CD8-positive, alpha-beta T cell (primary cell): ENCODE measurements at places on chromosomes 2 and 18.

- no peak for DNase-seq
These were observed 208.2 kb upstream of the CHAC2 start for GRCh38 chr2:53559302-53559966.

DNA sequence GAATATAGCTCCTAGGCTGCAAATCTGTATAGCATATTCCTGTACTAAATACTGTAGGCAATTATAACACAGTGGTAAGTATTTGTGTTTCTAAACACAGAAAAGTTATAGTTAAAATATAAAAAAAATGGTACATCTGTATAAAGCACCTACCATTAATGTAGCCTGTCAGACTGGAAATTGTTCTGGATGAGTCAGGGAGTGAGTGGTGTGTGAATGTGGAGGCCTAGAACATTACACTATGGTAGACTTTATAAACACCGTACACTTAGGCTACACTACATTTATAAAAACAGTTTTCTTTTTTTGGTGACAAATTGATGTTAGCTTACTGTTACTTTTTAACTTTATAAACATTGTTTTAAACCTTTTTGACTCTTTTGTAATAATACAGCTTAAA lies 226.3 kb downstream of the CCDC85A start:
- no peak for DNase-seq

- no peak for DNase-seq
These were observed 23.0 kb downstream of the FAM110C start for GRCh38 chr2:23283-23682.

GRCh38 chr2:236612737-236613136 lies 43.1 kb downstream of the ACKR3 start:
- no peak for DNase-seq

DNA sequence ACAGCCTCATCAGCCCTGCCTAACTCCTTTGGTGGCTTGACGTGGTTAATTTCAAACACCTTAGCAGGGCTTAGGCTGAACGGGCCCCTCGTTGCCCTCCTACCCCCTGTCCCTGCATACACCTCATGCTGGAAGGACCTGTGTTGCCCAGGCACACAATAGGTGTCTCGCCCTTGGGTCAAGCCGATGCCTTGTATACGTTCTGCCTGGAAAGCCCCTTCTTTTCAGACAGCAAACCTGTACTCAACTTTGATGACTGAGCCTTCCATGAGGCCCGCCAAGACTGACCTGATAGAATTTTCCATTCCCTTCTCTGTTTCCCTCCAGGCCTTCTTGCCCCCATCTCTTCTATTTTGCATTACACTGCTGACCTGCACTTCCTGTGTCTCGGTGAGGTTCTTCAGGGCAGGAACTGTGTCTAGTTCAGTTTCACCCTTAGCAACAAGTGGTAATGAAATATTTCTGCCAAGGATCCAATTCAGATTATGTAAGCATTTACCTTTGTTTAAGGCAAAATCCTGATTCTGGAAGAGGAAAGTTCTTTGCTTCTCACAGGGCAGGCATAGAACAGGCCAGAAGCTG lies 7.9 kb downstream of the GREB1 start:
- no peak for DNase-seq

DNA sequence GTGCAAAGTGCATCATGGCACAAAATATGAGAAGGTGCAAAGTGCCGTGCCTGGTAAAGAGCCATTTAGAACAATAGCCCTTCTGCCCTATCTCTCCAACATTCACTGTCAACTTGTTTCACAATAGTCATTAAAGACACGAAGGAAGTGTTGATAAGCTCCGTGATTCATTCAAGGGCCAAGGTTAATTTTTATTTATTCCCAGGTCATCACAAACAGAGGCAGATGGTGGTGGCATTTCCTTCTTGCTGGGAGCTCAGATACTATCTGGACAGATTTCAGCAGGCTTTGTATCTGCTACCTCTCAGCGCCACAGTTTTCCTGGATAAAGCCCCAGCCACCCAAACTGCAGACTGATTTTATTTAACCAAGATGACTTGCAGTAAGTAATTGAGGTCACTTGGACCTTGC lies 309.3 kb downstream of the ZNF521 start:
- no peak for DNase-seq

- no peak for DNase-seq
These were observed 90.2 kb downstream of the DGKD start for GRCh38 chr2:233444501-233444900.

DNA sequence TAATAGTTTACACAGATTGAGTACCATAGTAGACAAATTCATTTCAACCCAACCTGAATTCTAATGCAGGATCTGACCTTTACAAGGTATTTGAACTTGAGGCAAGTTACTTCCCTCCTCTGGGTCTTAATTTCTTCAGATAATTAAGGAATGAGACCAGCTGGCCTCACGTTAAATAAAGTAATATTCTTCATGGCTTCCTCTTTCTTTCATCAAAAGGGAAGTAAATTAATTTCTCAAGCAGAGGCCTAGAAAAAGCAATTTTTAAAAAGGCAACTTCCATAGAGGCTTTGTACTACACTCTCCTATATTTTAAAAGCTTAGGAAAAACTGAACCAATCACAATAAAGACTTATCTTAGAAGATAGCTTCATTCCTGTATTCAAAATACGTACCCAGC lies 109.2 kb downstream of the EXOC6B start:
- DNase-seq: no peak

DNA sequence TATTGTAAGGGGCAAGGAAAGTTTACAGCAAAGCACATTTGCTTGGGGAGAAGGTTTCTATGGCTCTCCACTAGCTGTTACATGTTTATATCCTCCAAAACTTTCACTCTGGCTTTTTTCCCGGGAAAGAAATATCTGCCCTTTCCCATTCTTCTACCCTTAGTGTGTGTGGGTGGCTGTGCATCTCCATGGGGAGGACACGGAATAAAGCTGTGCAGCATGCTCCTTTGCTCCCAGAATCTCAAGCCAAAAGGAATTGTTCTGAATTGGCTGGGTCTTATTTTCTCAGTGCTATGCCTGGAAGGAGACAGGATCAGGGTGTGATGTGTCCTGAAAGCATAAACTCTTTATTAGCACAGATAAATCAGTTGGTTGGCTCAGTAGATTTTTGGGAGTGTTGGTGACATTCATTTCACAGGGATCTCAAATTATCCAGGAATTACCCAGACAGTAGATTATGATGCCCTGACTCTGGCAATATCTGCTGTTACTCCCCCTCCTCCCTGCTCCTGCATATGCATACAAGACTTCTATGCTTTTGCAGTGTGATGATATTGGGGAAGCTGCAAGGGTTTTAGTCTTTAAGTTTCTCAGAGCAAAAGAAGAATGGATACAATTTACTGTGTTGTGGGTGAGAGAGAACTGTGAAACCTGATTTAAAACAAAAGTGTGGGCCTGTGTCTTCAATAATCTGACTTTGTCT lies 63.1 kb downstream of the PARD3B start:
- DNase-seq: no peak

DNA sequence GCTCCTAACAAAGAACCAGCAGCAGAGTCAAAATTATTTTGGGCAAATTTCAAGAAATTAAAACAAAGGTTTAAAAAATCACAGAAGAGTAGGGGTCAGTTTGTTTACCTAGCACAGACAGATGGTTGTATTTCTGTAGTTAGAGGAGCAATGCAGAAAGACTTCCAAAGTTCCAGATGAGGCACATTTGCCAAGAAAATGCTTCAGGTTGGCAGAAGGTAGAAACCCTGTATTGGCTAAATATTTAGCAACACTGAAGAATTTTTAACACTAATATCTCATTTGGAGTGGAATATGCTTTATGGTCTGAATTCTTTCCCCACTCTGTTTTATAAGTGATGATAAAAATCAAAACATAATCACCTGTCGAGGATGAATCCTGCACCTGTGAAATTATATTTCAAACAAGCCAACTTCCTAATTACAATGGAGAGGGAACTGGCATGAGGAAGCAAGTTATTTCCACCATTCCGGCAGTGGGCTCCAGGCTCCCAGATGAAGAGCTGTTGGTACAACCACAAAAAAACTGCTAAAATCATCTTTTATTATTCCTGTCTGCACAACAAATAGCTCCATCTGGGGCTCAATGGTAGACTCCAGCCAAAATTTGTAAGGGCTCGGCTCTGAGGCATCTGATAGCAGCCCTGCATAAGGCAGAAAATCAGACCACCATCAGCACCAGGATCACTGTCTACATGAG lies 286.5 kb upstream of the REV1 start:
- no peak for DNase-seq

DNA sequence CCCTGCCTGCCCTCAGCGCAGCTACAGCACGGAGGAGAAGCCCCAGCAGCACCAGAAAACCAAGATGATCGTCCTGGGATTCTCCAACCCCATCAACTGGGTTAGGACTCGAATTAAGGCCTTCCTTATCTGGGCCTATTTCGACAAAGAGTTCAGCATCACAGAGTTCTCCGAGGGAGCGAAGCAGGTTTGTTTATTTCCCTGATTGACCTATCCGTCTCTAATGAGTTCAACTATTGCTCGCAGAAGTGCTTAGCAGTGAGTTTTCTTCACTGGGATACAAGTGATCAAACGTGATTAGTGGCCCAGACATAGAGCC lies 639 bp downstream of the MAIP1 start:
- no peak for DNase-seq

DNA sequence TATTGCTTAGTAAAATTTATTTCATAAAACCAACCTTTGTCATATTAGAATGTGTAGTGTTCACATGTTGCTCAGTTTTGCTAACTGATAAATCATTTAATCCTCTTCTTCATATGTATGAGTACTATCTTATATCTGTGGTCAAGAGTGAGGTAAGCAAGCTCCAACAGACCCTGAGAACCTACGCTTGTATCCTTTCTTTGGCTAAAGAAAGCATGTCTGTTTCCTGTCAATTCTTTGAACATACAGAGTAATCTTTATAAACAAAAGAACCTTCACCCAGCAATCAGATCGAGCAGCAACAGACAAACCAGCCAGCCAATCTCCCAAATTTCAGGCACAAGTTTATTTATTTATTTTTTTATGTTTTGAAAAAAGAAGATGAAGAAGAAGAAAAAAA lies 6.4 kb downstream of the ADCYAP1 start:
- no peak for DNase-seq

GRCh38 chr2:37337620-37338280 lies 6.7 kb upstream of the QPCT start:
- no peak for DNase-seq
